ENCODE measurements at places on chromosomes 4 and X.

GRCh38 chrX:104319346-104319745, 64.6 kb upstream of the ESX1 start:
- peak; percentile 32 for DNase-seq

DNA sequence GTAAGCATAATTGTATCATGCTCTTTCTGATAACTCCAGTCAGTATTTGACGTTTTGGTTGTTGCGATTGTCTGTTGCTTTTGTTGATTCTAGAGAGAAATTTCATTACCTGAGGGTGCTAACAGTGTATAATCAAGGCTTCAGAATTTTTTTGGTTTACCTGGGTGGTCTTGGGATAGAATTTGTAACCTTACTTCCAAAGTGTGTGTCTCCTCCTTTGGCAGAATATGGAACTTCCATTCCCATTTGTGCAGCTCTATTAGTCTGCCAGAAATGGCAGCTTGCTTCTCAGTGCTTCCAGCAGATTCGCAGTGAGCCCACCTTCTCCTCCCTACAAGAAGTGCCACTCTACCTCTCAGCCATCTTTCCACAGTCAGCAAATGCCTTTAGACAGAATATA, 5.3 kb downstream of the COPS4 start:
- no peak for DNase-seq

DNA sequence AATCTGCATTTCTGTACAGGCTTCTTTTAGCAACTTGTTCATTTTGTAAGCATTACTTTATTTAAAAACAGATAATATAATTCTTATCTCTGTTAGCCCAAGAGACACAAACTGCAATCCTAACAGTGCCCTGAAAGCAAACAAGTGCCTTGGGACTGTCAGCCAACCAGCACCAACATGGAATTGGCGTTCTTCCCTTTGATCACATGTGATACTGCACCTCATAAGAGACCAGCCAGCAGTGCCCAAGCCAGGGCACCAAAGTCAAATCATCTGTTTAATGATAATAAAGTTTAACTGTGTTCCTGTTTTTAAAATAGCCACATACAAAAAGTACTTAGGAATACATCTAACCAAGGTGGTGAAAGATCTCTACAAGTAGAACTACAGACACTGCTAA, 223.2 kb downstream of the PRDM5 start:
- no peak for DNase-seq

- DNase-seq = peak; percentile 64
Observed at GRCh38 chr4:177441061-177441802, 1.0 kb downstream of the AGA start.

DNA sequence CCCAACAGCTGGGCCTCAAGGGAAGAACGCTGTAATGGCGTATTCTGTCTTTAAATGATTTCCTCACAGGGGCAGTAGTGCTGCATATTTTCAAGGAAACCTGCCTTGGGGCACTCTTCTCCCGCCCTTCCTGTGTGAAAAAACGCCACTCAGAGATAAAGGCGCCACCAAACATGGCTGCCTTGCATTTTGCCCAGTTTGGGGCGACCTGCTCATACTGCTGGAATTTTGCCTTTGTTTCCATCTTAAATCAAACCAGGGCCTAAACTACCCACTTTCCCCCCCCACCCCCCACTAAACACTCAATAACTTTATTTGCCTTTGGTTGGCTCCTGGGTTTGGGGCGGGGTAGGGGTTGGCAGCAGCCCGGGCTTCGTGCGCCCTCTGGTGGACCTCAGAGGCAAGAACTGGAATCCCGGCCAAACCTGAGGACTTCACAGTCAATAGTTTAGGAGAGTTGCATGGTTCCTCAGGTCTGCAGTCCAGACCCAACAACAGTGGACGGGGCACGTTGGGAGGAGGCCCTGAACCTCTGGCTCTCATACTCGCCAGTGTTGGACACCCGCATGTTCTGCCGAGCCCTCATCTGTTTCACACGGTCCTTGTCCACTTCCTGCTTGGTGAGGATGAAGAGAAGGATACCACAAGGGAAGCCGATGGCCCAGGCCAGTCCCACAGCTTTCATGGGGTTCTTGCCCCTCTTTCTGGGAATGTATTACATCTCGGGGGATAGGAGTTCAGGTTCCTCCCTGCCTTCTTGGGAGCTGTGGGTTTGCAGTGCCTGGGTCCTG, 220.1 kb upstream of the STK26 start:
- no peak for DNase-seq

- DNase-seq = peak; percentile 48
Observed at GRCh38 chrX:40262157-40263013, 164.6 kb upstream of the BCOR start.

- peak; percentile 15 for DNase-seq
Observed at GRCh38 chr4:155887847-155888570, 15.5 kb upstream of the TDO2 start.

- no peak for DNase-seq
Observed at GRCh38 chr4:169906104-169906503, 120.1 kb downstream of the MFAP3L start.

DNA sequence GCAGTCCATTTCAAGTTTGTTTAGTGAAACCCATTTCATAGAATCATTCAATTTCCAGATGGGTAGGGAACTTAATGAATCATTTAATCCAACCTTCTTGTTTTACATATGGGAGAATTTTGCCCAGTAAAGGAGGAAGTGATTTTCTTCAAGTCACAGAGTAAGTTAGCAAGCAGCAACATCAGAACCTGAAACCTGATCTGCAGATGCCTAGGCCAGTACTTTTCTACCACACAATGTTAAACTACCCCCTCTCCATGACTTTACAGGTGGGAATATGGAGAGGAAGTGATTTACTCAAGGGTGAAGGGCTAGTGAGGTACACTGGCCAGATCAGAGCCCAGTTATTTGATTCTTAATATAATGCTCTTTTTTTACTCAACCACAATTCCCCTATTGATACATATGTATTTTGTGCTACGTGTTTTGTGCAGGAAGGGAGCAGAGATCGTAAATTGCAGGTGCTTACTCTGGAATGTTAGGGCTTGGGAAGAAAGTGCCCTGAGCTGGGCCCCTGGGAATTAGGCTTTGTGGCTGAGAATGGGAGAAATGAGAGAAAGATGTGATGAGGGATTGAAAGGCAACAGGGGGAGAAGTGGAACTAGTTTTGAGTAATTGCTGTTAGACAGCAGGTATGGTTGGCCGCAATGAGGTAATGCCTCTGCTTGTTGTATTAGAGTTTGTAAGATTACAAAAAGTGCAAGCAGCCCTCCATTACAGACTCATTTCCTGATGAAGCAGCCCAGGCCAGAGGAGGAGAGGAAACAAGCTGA, 6.8 kb downstream of the LHFPL1 start:
- no peak for DNase-seq

- DNase-seq = no peak
Observed at GRCh38 chr4:113436360-113436759, 325.2 kb downstream of the CAMK2D start.

GRCh38 chr4:122243785-122244184, 91.7 kb downstream of the BLTP1 start:
- DNase-seq = no peak

DNA sequence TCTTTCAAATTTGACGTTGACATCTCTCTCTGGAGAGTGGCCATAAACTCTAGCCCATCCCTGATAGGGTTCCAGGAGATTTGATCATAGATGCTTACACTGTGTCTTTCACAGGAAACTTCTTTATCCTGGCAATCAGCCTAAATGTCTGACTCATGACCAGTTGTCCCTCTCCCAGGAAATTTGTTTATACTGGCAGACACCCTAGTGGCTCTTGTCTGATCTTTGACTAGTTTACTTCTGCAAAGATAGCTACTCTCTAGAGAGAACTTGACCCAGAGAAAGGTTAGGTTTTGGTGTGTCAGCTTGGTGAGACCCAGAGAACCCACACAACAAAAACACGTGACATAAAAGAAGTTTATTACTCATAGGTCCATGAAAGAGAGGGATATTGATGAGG, 509.8 kb downstream of the CENPC start:
- peak; percentile 86 for DNase-seq

- peak; percentile 62 for DNase-seq
Observed at GRCh38 chr4:15682242-15683142, 865 bp downstream of the FAM200B start.

DNA sequence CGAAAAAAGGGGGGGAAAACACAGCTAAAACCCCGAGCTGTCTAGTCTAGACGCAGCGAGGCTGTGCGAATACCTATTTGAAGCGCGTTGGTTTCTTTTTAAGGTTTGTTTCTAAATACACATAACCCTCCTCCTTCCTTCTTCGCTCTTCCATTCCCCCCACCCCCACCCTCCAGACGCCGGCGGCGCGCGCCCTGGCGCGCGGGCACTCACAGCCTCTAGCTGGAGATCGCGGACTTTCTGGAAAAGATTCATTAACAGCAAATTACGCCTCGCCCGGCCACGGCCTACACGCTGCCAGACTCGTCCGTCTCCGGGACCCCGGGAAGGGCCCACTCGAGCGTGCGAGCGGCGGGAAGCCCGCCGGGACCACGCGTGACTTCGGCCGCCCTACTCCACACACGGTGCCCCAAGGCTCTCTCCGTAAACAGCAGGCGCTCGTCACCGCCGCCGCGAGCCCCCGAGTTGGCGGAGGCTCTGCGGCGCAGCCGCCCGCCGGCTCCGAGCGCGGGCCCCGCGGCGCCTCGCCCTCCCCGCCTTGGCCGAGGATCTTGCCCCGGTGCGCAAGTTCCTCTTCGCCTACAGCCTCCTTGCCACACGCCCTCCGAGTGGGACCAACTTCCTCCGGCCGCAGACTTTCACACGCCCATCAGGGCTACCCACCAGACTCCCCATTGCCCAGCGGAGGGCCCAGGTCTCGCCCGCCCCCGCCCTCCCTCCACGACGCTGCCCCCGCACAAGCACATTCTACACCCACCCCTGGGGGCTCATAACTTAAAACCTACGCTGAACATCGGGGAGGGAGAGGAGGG, 2.0 kb downstream of the BCOR start:
- no peak for DNase-seq

- no peak for DNase-seq
Observed at GRCh38 chrX:131139072-131139471, 80.9 kb downstream of the ARHGAP36 start.

DNA sequence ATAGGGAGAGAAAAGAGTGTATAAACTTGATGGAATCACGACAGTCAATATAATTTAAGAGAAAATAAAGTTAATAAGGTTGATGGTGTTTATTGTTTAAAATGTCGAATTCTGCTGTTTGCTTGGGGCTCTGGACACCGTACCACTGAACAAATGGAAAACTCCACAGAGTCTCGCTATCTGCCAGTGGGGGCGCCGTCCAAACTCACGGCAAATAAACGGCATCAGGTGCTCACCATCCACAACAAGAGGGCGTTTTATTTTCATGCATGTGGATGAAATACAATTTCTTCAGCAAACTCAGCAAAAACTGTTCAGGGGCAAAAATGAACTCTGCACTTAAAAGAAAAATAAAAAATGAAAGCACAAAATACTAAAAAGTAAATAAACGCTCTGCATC, 46.6 kb upstream of the FAM47C start:
- DNase-seq = no peak

GRCh38 chrX:104347860-104348259, 93.1 kb upstream of the ESX1 start:
- DNase-seq = no peak

DNA sequence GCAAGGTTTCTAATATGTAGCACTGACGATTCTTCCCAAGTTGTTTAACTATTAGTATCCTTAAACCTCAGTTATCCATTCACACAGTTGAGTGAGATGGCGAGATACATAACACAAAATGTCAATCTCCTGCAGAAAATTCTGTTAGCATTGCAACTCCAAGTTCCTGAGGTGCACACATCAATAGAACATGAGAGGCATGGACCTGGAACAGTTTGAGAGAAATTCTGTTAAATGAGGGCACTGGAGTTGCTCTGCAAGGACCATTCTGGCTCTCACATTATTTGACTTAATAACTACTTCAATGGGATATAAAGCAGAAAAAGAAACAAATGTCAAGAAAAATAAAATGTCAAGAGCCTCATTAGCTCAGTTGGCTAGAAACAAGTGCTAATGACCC, 301.2 kb upstream of the DIAPH2 start:
- no peak for DNase-seq

- peak; percentile 32 for DNase-seq
Observed at GRCh38 chr4:41963105-41963504, 18.5 kb upstream of the DCAF4L1 start.

GRCh38 chr4:102819588-102820365, 7.6 kb downstream of the UBE2D3 start:
- no peak for DNase-seq

DNA sequence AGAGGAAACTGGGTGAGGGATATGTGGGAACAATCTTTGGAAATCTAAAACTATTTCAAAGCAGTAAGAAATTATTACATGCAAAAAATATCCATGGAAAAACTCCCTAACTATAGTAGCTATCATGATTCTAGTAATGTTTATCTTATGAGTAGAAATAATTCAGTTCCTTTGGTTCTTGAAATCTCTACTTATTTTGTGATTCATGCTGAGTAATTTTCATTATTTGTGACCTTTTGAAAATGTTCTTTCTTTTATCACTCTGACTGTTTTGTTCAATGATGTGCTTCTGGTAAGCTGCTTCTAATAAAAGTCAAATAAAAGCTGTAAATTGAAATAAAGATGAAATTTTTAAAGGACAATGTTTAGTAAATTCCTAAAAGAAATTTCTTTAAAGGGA, 40.4 kb upstream of the MAGEB10 start:
- no peak for DNase-seq

DNA sequence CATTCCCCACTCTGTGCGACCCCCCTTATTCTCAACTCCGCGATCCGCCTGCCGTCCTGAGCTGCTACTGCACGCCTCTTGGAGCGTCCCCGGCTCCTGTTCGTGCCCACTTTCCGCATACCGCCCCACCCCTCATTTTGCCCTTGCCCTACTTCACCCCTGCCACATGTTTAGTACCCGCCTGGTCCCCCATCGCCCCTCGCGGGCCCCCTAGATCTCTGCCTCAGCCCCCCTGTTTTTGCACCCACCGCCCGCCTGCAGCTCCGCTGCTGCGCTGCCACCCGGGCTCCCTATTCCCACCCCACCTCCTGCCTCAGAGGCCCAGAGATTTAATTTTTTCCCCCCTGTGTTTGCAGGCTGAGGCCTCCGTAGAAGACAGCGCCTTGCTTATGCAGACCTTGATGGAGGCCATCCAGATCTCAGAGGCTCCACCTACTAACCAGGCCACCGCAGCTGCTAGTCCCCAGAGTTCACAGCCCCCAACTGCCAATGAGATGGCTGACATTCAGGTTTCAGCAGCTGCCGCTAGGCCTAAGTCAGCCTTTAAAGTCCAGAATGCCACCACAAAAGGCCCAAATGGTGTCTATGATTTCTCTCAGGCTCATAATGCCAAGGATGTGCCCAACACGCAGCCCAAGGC, 1.4 kb downstream of the MAGED1 start:
- no peak for DNase-seq

- DNase-seq = peak; percentile 88
Observed at GRCh38 chrX:149497626-149498025, 7.5 kb downstream of the IDS start.

- no peak for DNase-seq
Observed at GRCh38 chr4:140673729-140674128, 82.5 kb downstream of the TBC1D9 start.

- DNase-seq = no peak
Observed at GRCh38 chr4:173852775-173853174, 322.7 kb upstream of the HAND2 start.

DNA sequence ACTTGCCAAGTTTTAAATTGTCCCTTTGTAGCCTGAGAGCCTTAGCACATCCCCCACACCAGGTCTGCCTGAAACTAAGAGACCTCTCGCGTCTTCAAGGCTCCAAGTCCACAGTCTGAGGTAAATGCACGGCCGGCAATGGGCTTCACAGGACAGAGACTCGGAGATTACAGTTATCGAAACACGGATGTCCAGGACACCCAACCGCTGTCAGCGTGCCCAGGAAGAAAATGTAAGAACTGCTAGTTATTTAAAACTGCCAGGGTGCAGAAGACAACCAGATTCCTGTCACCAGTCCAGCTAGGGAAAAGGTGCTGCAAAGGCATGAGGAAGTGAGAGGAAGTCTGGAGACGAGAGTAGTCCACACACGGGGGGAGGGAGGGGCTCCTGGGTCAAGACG, 28.9 kb downstream of the ZNF827 start:
- no peak for DNase-seq

All from epithelial cell of esophagus (primary cell).